CD8-positive, alpha-beta memory T cell (primary cell): ENCODE measurements at places on chromosomes 5 and 9. TPM values are rescaled to one million over a fixed set of nuclear protein-coding genes. Genes with fewer than 3 reads are reported as not detected.

DNA sequence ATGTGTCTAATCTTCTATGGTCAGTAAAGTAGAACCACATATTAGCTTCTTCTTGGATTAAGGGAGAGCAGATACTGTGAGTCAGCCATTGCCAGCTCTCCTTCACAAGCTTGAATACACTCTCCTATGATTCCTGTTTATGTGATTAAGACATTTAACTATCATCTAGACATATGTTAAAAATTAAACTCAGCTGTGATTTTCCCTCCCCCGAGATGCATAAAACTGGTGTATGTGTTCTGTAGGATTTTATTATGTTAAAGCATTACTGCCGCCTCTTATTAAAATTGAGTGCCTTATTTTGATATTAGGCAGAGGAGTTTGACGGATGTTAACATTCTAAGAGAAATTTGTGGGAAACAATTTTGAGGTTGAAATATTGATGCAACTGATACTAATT is 114.6 kb downstream of the ACTBL2 start:
- no peaks in the 10 kb centered on the region for H3K4me1 ChIP-seq
- no peak overlapping the region for H3K27ac ChIP-seq
- H3K27me3 ChIP-seq: no peaks in the 10 kb centered on the region
- H3K4me3 ChIP-seq: no peak overlapping the region
- no peak for DNase-seq
- H3K36me3 ChIP-seq: no peaks in the 10 kb centered on the region

DNA sequence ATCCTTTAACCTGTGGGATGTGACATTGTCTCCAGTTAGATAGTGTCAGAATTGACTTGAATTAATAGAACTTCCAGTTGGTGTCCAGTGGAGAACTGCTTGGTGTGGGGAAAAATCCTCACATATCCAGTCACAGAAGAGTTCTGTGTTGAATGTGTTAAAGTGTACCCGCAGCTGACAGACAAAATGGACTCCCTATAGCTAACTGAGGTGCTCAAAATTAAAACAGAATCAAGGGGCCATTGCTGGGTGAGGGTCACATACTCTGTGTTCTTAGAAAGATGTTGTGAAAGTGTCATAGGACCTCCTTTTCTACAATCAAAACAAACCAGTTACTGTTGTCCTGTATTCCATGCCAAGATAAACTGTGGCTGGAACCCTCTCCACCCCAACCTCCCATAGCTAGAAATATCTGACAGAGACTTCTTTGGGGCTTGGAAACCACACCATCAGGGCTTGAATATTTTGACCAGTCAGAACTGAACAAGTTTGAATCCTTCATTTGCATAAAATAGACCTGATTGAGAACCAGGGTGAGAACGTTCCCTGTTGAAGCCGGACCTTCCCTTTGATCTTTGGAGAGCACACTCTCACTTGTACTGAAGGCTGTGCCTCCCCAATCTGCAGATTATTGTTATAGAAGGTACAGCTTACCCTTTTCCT is 164.0 kb upstream of the ZNF608 start:
- no peaks in the 10 kb centered on the region for H3K4me1 ChIP-seq
- DNase-seq: no peak
- H3K27ac ChIP-seq: no peak overlapping the region
- no peak overlapping the region for H3K4me3 ChIP-seq

Gene TAS2R1
- total RNA-seq: not detected

DNA sequence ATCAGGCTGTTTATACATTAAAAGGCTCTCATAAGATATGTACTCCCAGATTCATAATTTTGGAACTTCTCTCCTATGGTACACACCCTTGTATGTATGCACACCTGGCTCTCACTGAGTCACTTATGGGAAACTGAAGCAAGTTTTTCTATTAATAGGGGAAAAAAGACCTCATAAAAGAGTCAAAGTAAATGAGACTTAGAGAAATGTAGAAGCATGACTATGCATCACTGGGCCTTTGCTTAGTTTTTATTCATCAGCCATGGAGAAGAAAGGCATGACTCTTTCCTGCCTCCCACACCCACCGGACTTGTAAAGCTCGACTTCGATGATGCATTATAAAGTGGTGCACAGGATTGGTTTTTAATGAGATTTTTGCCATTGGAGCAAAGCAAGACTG is 28.2 kb downstream of the MTAP start:
- DNase-seq: no peak
- H3K27ac ChIP-seq: no peak overlapping the region
- peaks cover 21% of the 10 kb centered on the region for H3K36me3 ChIP-seq
- no peaks in the 10 kb centered on the region for H3K27me3 ChIP-seq
- no peaks in the 10 kb centered on the region for H3K4me1 ChIP-seq

DNA sequence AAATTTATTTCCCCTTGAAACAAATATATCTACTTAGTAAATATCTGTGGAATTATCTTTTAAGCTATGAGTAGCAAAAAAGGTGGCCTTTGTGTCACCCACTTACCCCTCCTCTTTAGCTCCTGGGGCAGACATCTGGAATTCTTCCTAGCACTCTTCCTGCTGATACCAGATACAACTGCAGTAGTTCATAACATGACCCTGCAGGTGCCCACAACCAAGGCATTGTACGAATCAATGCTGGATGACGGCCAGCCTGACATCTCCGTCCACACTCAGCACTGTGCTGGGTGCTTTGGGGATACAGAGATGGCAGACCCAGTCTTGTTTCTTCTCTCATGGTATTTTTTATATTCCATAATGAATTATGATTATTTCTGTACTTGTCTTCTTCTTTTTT is 152.3 kb downstream of the GOLPH3 start:
- H3K36me3 ChIP-seq: no peaks in the 10 kb centered on the region
- no peak for DNase-seq
- no peaks in the 10 kb centered on the region for H3K4me1 ChIP-seq
- H3K27me3 ChIP-seq: no peaks in the 10 kb centered on the region
- H3K4me3 ChIP-seq: no peak overlapping the region

- H3K4me3 ChIP-seq: peak within 1 kb of the TSS; percentile 84
- H3K4me1 ChIP-seq: peaks cover 10% of the 10 kb centered on the region
- H3K36me3 ChIP-seq: no peaks in the 10 kb centered on the region
- DNase-seq: no peak
- peak within 1 kb of the TSS; percentile 88 for H3K27ac ChIP-seq
- H3K27me3 ChIP-seq: no peaks in the 10 kb centered on the region
These were observed at the start of gene FER for GRCh38 chr5:108747774-108748400. FER (plus strand) TSS chr5:108747897; CDS start chr5:108798183, 50,286 bp downstream.

Gene PCDHAC2
- not detected for total RNA-seq

DNA sequence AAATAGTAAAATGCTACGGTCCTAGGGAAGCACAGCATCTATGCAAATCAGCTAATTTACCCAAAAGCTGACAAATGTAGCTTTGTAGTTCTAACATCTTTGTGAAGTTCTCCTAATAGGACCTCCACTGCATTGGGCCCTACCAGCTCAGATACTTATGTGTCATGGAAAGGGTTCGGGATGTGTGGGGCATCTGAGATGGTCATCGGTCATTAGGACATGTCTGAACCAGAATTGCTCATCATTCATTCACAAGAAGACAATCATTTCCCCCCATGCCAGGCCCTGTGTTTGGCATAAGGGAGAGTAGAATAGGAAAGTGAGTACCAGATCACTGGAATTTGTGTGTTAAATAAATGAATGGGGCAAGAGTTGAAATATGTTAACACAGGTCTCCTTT is 35.7 kb downstream of the PWWP2A start:
- H3K4me1 ChIP-seq: no peaks in the 10 kb centered on the region
- no peak overlapping the region for H3K27ac ChIP-seq
- H3K36me3 ChIP-seq: no peaks in the 10 kb centered on the region
- H3K4me3 ChIP-seq: no peak overlapping the region

Gene PFN3
- total RNA-seq: not detected

Gene CDC20B
- total RNA-seq: 0.16 TPM

GRCh38 chr5:93599399-93600120 is 16.5 kb downstream of the NR2F1 start:
- H3K27ac ChIP-seq: no peak overlapping the region
- H3K27me3 ChIP-seq: peaks cover 96% of the 10 kb centered on the region
- no peaks in the 10 kb centered on the region for H3K36me3 ChIP-seq
- DNase-seq: no peak
- peaks cover 6% of the 10 kb centered on the region for H3K4me1 ChIP-seq

DNA sequence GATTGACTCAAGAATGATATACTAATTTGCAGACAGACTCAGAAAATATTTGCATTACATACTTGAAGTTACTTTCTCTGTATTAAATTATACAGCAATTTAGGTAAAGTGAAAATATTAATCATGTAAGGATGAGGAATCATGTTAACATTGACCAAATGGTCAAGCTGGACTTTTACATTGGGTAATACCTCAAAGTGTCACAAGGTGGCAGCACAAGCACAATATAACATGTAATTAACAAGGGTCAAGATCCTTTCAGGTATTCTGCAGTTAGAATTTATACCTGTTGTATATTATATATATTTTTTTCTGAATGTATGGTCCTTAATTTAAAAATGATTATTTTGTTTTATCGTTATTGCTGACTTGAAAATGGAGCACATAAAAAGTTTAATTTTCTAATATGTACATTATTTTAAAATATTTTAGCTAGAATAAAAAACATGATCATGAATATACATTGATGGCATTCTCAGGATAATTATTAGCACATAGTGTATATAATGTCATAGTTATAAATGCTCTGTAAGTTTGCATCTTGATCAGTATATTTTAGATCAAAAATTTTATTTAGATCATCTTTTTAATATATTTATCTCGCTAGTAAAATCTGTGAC is 8.6 kb downstream of the HAPLN1 start:
- no peaks in the 10 kb centered on the region for H3K4me1 ChIP-seq
- H3K36me3 ChIP-seq: no peaks in the 10 kb centered on the region
- no peaks in the 10 kb centered on the region for H3K27me3 ChIP-seq
- no peak for DNase-seq
- H3K4me3 ChIP-seq: no peak overlapping the region

DNA sequence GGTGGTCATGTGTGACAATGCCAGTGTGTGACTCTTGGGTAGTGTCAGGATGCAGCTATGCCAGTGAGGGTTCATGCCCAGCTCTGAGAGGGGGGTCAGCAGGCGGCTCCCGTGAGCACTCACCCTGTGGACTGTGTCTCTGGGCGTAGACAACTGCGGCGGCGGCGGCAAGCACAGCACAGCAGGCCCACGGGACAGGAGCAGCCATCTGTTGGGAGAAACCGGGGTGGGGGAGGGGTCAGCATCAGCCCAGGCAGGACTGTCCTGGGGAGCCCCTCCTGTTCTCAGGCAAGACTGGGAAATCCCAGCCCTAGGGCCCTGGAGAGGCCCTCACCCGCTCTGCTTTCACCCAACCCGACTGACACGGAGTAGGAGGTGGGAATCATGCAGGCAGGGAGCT is 20.8 kb downstream of the CNTFR start:
- no peak overlapping the region for H3K4me3 ChIP-seq
- no peak for DNase-seq
- no peaks in the 10 kb centered on the region for H3K4me1 ChIP-seq
- peaks cover 2% of the 10 kb centered on the region for H3K27me3 ChIP-seq
- H3K27ac ChIP-seq: no peak overlapping the region

Gene PDE8B
- total RNA-seq: not detected

Gene SCGB3A2
- not detected for total RNA-seq

Gene DBH
- total RNA-seq: not detected

DNA sequence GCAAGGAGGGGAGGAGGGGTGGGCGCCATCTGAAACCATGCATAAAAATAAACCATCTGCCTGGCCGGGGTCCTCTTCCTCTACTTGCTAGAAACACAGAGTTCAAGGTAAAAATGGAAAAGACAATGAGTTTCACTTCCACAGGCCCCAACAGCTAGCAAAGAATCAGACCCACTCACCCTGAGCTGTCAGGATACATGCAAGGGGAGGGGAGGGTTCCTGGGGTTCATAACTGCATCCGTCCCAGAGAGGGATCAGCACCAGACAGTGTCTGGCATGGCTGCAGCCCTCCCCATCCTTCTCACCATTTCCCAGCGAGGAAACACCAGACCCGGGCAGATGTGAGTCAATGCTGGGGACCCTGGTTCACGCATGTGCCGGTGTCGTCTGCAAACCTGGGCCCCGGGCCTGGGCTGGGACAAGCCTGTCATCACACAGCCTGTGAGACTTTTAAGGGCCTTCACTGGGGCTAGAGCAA is 55.4 kb downstream of the SEMA4D start:
- H3K4me3 ChIP-seq: no peak overlapping the region
- peaks cover 16% of the 10 kb centered on the region for H3K36me3 ChIP-seq
- peaks cover 98% of the 10 kb centered on the region for H3K4me1 ChIP-seq
- DNase-seq: no peak
- no peak overlapping the region for H3K27ac ChIP-seq

Gene GLDC
- total RNA-seq: 3.1 TPM

GRCh38 chr5:40575921-40576320 is 103.8 kb upstream of the PTGER4 start:
- no peaks in the 10 kb centered on the region for H3K27me3 ChIP-seq
- no peak overlapping the region for H3K27ac ChIP-seq
- H3K4me3 ChIP-seq: no peak overlapping the region
- no peak for DNase-seq
- peaks cover 5% of the 10 kb centered on the region for H3K4me1 ChIP-seq

DNA sequence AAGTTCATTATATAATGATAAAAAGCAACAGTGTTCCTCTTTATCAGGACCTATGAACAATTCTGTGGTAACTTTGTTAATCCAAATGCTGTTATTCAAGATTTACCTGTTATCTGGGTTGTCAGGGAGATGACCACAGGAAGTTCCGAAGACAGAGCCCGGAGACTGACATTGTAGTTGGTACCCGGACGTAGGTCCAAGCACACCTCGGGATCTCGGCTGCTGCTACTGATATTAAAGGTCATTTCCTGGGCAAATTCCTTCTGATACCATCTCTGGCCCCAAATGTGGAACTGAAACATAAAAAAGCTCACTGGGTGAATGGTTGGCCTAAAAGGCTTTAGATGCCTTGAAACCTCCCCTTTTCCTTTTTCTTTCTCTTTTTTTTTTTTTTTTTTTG is 96.7 kb downstream of the SUSD1 start:
- H3K4me1 ChIP-seq: peaks cover 11% of the 10 kb centered on the region
- DNase-seq: no peak
- H3K36me3 ChIP-seq: no peaks in the 10 kb centered on the region
- H3K27me3 ChIP-seq: no peaks in the 10 kb centered on the region
- H3K4me3 ChIP-seq: no peak overlapping the region

DNA sequence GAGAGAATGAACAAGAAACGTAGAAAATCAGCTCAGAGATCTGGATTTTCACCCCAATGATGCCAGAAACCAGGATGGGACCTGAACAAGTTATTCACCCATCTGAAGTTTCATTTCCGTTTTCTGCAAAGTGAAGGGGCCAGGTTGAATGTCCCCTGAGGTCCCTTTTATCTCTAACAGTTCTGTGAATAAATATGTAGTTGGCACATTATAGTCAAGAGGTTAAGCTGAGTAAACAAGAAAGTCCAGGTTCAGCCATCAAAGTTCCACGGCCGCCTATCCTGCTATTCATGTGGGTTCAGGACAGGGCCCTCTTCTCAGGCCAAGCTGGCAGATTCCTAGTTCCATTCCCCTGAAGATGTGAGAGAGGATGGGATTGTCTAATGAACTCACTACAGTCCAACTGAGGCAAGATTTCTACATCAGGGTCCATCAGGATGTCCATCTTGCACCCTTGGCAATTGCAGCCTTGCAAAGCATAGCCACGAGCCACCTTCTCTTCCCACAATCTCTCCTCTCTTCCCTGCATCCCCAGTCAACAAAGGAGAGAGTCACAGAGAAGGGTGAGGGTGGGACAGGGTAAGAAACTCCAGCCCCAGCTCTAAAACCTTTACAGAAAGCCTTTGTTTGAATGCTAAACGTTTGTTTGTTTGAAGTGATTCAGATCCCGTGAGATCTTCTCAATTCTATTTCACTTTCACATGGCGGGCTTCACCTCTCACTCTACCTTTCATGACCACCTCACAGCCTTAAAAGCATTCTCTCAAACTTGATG is 311.0 kb downstream of the SLIT3 start:
- H3K27ac ChIP-seq: no peak overlapping the region
- no peaks in the 10 kb centered on the region for H3K4me1 ChIP-seq
- H3K27me3 ChIP-seq: no peaks in the 10 kb centered on the region
- no peaks in the 10 kb centered on the region for H3K36me3 ChIP-seq
- no peak overlapping the region for H3K4me3 ChIP-seq

Gene DAB2IP
- 0.15 TPM for total RNA-seq
